ENCODE measurements at places on chromosomes 13 and 19.

- DNase-seq, result no peak
Observed at GRCh38 chr13:83941701-83942335, 59.5 kb upstream of the SLITRK1 start.

DNA sequence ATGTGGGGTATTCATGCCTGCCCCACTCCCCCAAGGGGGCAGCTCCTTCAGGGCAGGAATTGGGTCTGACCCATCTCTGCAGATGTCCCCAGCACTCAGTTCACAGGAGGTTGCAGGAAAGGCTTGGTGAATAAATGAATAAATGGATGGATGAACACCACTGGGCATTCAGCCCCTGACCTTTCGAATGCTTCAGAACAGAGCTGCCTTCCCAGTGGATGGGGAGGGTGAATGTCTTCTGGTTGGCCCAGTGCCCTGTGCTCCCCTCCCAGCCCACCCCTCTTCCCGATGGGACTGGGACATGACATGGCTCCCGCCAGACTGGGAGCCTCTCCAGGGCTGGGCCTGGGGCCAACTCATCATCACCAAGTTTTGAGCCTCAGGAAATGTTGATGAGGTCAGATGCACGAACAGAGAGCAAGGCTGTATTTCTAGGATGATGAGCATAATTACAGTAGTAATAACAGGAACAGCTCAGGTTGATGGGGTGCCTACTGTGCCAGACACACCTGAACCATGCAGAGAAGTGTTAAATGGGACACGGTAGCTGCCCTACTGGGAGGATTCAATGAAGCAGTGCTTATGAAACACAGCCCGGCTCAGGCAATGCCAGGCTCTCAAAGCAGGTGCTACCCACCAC, 25.7 kb downstream of the VRK3 start:
- no peak for DNase-seq

- DNase-seq, result no peak
Observed at GRCh38 chr13:27442071-27442647, 8.2 kb downstream of the MTIF3 start.

DNA sequence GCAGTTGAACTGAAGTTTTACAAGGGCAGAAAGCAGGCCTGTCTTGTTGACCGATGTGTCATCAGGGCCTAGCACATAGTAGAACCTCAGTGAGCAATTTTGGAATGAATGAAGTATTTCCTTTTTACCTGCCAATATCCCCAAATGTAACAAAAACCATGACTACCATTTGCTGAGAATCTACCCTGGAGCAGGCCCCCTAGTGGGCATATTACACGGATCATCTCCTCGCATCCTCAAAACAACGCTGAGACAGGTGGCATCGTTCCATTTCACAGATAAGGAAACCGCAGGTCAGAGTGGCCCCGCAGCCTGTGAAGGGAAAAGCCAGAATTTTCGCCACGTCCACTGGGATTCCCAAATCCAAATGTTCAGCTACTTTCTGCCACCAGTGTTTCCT, 77.9 kb downstream of the CACNA1A start:
- DNase-seq, result no peak

- no peak for DNase-seq
Observed at GRCh38 chr13:23986619-23987018, 89.3 kb upstream of the C1QTNF9B start.

DNA sequence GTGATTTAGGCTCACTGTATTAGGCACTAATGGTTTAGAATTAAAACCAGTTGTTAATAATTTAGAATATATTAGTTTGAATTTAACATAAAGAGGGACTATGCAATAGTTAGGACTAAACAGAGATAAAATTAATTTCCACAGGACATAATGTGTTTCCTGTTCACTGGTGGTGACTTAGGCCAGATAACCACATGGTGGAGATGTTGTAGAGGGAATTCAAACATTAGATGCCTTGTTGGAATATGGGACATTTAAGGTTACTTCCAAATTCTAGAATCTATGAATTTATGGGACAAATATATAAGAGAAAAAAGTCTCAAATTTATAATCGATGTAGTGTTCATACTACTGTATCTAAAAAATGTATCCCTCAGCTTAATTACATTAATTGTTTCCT, 615.5 kb upstream of the KLHL1 start:
- DNase-seq, result no peak

GRCh38 chr13:21882766-21883165, 211.9 kb downstream of the FGF9 start:
- DNase-seq, result no peak

- DNase-seq, result no peak
Observed at GRCh38 chr13:71546881-71547280, 320.1 kb downstream of the DACH1 start.

DNA sequence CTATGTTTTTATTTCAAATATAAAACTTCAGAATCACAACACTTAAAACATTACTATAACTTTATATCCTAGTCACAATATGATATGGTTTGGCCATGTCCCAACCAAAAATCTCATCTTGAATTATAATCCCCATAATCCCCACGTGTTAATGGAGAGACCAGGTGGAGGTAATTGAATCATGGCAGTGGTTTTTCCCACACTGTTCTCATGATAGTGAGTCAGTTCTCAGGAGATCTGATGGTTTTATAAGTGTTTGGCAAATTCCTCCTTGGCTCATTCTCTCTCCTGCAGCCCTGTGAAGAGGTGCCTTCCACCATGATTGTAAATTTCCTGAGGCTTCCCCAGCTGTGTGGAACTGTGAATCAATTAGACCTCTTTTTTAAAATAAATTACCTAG, 307.6 kb downstream of the SPRY2 start:
- no peak for DNase-seq

DNA sequence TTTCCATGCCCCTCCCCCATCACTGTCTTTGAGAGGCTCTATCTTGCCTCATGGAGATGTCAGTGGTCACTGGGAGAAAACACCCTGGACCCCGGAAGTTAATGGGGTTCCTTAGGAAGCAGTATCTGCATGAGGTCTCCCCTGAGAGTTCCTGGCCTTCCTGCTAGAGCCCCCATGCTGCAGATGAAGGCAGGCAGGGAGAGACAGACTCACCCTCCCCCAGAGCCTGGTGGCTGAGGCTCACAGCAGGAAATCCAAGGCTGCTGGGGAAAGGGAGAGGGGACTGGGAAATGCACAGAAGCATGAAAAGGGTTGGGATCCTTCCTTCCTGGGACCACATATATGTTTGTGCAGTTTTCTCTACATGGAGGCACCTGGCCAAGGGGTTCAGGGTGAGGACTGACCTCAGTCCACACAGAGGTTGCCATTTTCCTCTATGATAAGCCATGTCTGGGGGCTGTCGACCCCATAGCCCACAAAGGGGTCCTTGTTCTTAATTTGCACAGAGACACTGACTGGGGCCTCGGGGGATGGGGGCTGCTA, 95.4 kb downstream of the RNASEH2B start:
- DNase-seq, result no peak

GRCh38 chr13:41700790-41701310, 243.5 kb downstream of the RGCC start:
- DNase-seq, result no peak

GRCh38 chr13:100300708-100301107, 211.8 kb downstream of the PCCA start:
- DNase-seq, result no peak

DNA sequence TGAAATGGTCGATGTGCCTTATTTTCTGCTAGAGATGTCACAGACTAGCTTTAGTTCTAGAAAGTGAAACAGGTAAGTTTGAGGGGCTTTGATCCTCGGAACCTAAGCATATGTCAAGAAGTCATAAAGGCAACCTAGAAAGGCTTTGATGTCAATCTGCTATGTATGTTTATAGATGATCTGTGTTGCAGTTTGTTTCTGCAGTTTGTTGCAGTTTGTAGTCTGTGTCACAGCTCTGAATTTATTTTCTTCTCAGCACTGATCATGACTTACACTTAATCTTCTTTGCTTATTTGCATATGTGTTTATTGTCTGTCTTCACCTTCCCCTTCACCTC, 5.9 kb downstream of the LSM14A start:
- DNase-seq, result no peak

DNA sequence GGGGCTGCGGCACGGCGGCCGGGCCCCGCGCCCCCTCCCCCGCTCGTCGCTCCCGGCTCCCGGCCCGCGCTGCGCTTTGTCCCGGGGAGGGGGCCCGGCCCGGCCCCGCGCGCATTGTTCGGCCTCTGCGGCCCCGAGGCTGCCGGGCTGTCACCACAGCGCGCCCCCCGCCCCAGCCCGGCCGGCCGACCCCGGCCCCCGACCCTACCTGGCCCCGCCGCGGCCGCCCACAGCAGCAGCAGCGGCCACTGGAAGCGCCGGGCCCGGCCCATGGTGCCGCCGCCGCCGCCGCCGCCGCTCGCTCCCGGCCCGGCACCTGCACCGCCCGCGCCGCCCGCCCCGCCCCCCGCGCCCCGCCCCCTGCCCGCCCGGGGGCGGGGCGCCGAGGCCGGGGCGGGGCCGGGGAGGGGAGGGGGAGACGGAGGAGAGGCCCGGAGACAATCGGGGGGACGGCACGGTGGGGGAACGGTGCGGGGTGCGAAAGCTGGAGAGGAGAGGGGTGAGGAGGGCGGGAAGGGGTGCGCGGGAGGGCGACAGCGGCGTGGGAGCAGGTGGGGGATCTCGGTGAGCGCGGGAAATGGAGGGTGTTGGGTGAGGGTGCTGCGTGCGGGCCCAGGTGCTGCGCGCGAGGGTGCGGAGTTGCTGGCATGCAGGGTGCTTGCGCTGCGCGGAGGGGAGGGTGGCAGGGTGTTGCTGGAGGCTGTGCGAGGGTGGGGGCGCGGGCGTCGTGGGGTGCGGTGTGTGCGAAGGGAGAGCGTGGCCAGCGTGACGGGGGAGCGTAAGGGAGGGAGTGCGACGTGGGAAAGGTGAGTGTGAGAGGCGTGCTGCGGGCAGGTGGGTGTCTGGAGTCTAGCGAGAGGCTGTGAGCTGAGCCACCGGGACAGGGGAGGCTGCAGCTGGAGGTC, at the start of gene CADM4:
Gene CADM4 (minus strand): TSS at position 332 of the 905 bp plus-strand sequence. CDS start 60 bp downstream, at position 272.
- no peak for DNase-seq

DNA sequence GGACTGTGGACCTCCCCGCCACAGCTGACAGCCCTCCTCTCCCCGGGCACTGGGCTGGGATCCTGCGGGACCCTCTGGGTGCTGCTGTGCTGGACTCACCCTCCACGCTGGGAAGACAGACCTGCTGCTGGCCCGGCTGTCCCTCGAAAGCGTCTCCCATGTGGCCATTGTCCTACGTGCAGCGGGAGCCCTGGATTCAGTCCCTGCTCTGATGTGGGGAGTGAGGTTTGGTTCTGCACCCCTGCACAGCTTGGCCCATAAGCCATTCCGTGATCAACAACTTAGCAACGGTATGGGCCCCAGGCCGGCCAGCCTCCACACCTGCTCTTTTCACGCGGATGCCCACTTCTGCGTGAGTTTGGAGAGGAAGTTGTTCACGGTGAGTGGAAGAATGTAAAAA, 195.2 kb downstream of the TEX29 start:
- DNase-seq, result no peak

- no peak for DNase-seq
Observed at GRCh38 chr19:12843999-12844732, 5.9 kb downstream of the MAST1 start.

DNA sequence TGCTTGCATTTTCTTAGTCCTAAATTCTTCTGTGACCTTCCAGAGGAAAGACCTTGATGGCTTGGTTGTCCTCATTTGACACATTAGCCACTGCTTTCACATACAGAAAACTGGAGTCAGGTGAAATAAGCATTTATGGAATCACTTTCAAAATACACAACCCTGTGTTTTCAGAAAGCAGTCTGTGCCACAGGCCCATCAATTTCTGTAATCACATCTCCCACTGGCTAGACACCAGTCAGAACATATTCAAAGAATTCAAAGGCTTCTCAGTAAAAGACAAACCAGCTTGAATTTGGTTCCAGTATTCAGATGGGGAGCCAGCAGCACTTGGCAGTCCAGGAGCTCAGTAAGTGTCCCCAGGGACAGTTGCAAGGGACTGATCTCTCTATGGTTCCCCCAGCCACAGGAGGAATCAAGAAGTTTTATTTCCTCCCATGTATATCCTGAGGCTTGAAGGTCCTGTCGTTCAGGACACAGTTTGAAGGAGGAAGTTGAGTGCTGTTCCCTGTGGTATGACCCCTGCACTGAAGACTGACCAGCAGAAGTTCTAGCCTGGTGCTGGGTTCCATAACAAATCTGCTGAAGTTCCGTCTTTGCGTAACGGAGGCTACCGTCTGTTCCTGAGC, 214.3 kb downstream of the FOXO1 start:
- DNase-seq, result no peak

GRCh38 chr19:4811328-4812131, 20.0 kb downstream of the TICAM1 start:
- DNase-seq, result no peak

GRCh38 chr19:5086230-5086629, 117.3 kb downstream of the KDM4B start:
- no peak for DNase-seq
